ENCODE measurements at places on chromosomes 6 and 20.

- DNase-seq: no peak
Measured at GRCh38 chr6:163774485-163774884, 360.0 kb downstream of the QKI start.

DNA sequence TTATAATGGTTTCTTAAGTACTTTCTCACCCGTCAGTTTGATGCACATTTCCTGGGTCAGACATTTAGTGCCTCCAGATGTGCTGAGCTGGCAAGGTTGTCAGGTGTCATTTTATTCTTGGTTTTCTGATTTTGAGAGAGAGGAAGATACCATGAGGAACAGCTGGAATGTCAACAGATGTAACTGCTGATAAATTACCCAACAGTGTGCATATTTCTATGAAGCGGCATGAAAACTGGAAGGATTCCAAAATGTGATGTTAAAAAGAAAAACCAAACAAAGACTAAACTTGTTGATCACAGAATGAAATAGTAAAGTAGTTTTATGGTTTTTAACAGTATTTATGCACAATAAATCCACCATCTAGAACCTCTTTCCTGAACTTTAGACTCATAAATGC, 447.3 kb downstream of the HDGFL1 start:
- DNase-seq: no peak

- DNase-seq: no peak
Measured at GRCh38 chr6:46090115-46091079, 39.4 kb upstream of the ENPP4 start.

- DNase-seq: no peak
Measured at GRCh38 chr20:20261159-20261558, 106.7 kb upstream of the INSM1 start.

DNA sequence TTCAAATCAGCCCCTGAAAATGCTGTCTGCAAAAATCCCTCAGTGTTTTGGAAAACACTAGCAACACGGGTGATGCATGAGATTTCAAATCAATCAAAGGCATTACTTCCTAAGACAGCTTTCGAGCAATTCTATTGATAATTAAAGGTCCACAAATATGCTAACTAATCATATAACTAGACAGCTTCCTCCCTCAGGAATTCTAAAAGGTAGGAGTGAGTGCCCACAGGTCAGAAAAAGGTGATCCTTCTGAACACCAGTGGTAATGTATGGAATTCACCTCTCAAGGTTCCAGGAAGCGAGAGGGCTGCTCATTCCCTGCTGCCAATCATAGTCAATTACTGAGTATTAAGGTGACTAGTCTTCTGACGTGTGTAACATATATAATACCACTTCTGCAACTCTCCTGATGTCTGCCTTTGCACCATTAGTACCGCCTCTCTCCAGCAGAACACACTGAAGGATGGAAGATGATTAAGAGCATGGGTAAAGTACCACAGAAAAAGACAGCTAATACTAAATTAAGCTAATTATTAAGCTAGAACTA, 16.4 kb downstream of the MAN1A1 start:
- no peak for DNase-seq

- no peak for DNase-seq
Measured at GRCh38 chr6:17178754-17179529, 77.1 kb downstream of the STMND1 start.

GRCh38 chr20:17437251-17437650, 93.9 kb downstream of the BFSP1 start:
- no peak for DNase-seq

GRCh38 chr6:129186988-129187387, 304.1 kb downstream of the LAMA2 start:
- DNase-seq: no peak

DNA sequence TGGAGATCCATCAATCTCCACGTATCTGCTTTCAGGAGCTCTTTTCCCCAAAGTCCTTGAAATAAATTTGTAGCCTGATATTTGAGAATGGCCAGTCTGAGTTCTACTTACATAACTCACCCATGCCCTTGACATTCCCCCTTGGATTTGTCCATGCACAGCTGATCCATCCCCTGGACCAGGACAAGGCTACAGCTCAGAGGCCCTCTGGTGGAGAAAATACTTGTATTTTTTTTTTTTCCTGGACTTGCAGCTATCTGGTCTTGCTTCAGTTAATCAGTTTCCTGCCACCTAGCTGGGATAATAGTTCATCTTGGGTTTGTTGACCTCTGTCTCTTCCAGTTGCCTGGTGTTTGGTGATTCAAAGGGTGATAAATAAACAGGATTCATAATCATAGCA, 467.6 kb downstream of the DHX35 start:
- DNase-seq: no peak

GRCh38 chr6:30447237-30447636, 42.1 kb upstream of the HLA-E start:
- no peak for DNase-seq

DNA sequence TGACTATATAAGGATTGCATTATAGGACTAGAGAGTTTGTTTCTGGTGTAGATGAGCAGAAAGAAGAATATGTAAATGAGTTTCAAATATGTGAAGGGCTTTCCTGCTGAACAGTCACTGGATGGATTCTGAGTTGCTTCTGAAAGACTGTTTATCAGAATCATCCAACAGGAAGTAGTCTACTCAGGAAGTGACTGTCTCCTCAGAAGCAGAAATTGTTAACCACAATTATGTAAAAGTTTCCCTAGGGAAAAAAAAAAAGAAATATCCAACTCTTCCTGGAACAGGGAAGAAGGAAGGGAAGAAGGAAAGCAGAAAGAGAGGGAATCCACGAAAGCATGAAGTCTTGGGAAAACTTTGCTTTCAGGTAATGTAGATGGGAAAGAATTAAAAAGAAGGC, 138.9 kb downstream of the TENT5A start:
- no peak for DNase-seq

GRCh38 chr6:167047554-167047953, 48.4 kb downstream of the CEP43 start:
- DNase-seq: no peak

DNA sequence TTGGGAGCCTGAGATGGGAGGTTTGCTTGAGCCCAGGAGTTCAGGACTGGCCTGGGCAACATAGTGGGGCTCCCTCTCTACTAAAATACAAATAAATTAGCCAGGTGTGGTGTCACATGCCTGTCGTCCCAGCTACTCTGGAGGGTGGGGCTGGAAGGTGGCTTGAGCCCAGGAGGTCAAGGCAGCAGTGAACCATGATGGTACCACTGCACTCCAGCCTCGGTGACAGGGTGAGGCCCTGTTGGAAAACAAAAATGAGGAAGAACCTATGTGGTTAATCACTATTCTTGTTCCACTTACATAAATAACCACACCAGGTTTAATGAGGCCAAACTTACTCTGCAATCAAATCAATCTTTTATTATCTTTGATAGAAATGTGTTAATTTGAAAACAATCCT, 5.4 kb downstream of the PPDPF start:
- DNase-seq: no peak

- no peak for DNase-seq
Measured at GRCh38 chr6:47631269-47631772, 67.1 kb upstream of the ADGRF4 start.

DNA sequence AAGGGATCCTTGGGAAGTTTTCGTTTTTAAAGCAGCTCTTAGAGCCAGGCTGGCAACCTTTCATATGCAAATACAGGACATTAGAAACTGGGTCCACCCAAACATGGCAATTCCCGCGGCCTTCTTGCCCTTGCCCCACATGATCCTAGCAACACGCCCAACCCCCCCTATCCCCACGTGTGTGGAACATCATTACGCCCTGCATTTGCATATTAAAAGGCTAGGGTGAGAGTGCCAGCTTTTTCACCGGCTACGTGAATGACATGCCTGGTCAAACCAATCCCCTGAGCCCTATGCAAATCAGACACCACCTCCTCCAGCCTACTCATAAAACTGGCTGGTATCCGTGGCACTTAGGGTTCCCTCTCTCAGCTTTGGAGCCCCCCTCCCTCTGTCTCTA, 88.1 kb downstream of the TNFRSF21 start:
- DNase-seq: no peak

DNA sequence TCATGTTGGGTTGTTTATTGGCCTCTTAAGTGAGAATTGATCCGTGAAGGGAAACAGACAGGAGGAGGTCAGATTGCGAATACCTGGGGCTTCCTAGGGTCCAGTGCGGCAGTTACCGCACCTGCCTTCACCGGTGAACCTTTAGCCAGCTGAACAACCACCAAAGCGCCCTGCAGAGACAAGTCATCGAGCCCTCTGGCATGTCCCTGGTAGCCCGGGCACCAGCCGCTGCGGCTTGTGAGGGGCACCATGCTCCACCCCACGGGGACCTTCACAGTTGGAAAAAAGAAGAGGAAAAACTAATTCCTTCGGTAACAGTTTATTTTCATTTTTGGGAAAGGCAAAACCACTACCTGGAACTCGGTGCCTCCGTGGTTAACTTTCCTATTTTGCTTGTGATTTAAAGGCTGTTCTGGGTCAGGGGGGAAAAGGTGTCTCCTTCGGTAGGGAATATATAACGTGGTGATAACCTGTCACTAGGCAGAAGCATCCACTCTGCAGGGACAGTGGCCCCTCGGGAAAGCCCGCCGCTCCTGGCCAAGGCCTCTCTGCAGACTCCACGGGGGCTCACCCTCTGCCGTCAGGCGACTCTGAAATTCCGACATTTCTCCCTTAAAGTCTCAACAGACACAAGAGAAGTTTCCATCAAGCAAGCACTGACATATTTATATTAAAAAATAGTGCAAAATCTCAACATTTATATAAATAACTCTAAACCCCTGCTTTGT, 30.7 kb upstream of the ZBP1 start:
- DNase-seq: peak; percentile 72

GRCh38 chr6:11970114-11970513, 42.0 kb upstream of the HIVEP1 start:
- DNase-seq: no peak

DNA sequence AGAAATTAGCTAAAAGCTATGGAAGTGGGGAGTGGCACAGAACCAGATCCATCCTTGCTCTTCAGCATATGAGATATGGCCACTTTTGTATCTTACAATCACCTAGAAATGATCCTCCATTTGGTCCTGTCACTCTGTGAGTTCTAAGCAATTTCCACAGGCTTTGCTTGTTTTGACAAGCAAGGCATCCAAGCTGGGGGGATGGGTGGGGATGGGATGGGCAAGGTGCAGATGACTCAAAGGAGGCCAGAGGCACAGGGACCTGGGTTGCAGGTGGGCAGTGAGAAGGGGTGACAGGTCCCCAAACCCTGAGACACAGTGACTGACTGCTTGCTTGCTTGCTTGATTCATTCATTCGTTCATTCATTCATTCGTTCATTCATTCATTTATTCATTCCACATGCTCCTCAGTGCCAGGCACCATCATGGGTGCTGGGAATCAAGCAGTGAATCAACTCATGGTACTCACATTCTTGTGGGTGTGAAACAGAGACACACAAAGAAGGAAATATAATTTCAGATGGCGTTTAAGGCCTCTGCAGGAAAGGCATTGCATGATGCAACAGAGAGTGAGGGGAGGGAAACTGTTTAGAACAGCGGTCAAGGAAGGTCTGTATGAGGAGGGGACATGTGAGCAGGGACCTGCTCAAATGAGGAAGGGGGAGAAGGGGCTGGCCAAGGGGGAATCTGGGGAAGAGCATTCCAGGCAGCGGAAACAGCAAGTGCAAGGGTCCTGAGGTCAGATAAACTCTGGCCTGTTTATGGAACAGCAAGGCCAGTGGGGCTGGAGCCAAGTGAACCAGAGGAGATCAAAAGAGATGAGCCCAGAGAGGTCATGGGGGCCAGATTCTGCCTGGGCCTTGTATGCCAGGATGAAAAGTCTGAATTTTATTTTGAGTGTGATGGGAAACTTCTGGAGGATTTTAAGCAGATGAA, 3.4 kb downstream of the KCNB1 start:
- DNase-seq: no peak

GRCh38 chr6:6474170-6474920, 114.2 kb upstream of the LY86 start:
- DNase-seq: no peak

DNA sequence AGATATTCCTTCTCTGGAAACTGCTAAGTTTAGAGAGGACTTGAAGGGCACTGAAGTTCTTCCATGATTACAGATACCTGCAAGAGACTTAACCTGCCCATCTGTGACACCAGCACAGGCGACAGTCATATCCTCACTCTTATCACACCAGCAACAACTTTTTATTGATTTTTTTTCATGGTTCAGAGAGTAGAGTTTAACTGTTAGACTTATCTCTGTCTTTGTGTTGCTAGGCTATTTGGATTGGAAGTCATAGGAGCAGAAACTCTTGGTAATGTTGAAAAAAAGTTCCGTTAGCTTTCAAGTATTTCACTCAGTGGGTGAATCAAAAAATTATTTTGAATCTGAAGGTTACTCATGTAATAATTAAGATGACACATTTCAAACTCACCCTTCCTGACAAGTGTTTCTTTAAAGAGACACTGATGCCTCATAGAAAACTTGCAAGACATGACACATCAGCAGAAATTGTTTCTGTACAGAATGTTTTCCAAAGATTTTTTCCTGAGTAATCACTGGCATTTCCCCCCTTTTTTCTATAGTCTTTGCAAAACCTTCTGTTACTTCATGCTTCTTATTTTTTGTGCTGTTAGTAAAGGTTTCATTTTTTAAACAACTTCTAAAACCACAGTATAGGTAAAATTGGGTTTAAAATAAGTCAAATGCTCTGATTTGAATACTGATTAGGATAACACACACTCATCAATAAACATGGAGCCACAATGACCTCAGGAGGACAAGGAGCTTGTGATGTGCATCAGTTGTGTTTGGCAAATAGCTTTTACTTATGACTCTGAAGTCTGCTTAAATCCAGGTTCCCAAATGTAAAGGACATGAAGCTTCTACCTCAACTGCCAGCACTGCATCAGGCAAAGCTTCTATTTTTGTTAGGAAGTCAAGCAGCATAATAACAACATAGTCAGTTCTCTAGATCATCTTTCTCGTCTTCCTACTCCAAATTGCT, 252.9 kb upstream of the MAN1A1 start:
- no peak for DNase-seq

- no peak for DNase-seq
Measured at GRCh38 chr20:46621492-46621891, 29.8 kb downstream of the SLC13A3 start.

GRCh38 chr20:48198929-48199451, 413.7 kb upstream of the SULF2 start:
- no peak for DNase-seq

DNA sequence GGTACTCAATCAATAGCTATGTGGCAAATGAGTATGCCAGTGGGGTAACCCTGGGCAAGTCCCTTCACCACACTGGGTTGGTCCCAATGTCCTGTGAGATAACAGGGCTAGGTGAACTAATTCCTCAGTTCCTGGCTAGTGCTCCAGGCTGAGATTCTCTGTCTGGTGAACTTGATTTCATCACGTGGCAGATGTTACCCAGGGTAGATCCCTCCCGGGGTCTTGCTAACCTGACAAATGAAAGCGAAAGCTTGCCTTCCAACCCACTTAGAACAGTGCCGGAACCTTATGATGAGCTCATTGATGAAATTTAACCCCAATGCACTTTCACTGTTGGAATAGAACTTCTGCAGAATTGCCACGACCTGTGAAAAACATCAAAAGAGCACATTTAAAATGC, 6.6 kb upstream of the ANKRD60 start:
- no peak for DNase-seq

GRCh38 chr20:24469116-24469893, at the start of gene SYNDIG1:
Gene SYNDIG1 (plus strand): TSS chr20:24469629. CDS start chr20:24543098, 73,469 bp downstream.
- no peak for DNase-seq

- no peak for DNase-seq
Measured at GRCh38 chr6:42269974-42270510, 52.4 kb upstream of the MRPS10 start.
